ENCODE measurements at places on chromosomes 7 and 10.

DNA sequence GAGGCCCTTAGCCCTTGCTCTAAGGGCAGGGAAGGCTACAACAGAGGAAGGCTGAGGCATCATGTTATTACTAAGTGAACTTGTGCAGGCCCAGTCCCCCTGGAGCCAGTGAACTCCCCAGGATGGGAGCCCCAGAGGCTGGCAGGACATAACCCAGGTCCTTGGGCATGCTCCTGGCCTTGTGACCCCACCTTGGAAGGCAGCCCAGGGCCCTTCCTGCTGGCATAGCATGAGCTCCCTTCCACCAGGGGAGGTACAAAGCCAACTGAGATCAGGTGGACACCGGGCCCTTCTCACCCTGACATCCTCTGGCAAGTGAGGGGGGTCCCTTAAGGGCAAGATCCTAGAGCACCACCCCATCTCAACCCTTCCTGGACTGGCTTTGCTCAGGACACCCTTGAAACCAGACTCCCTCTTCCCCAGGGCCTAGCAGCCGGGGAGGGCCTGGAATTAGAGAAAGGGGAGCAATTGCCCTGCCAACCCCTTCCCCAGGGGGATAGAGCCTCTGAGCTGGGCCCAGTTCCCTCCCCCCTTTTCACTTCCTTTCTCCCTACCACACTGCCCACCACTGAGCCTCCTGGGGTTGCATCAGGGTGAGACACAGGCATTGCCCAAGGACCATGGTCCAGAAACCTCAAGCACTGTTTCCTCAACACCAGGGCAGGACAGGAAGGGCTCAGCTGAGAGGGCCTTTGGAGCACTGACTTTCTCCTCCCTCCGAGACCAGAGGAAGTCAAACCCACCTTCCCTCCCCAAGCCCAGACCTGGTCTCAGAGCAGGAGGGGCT, 1.8 kb upstream of the VSIR start:
- DNase-seq = no peak

DNA sequence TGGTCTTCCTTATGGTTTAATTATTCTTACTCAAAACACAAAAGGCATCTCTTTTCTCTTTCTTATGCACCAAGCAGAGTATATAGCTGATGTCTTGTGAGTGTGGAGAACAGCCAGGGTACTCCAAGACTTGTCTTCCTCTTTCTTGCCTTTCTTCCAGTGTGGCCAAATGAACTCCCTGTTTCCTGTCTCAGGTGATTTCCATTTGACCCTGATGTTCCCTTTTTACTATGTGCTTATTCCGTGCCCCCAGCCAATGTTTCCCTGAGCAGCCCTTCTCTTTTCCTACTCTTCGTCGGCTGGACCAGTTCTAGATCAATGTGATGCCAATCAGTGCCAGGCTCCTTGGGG, 12.6 kb downstream of the OR9A4 start:
- DNase-seq = no peak

GRCh38 chr10:73873838-73874215, 528 bp downstream of the CAMK2G start:
- DNase-seq = peak; percentile 27

- no peak for DNase-seq
Observed at GRCh38 chr10:119299531-119299930, 92.2 kb downstream of the GRK5 start.
